Fibroblast of upper back skin (primary cell): ENCODE measurements at places on chromosomes 7 and 10.

DNA sequence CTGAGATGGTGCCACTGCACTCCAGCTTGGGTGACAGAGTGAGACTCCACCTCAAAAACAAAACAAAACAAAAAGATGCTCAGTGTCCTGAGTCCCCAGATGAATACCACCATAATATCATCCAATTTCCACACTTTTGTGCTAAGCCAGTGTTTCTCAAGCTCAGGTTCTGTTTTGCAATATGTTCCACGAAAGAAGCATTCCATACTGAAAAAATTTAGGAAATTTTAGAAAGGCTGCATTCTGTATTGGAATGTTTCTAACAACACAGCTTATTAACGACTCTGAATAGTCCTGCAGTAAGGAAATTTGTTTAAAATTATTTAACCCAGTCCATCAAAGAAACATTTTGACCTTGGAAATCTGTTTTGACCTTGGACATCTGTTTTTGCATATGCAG lies 142.4 kb downstream of the EPC1 start:
- DNase-seq = no peak

GRCh38 chr7:95999481-95999880 lies 227.1 kb downstream of the DYNC1I1 start:
- DNase-seq = no peak

DNA sequence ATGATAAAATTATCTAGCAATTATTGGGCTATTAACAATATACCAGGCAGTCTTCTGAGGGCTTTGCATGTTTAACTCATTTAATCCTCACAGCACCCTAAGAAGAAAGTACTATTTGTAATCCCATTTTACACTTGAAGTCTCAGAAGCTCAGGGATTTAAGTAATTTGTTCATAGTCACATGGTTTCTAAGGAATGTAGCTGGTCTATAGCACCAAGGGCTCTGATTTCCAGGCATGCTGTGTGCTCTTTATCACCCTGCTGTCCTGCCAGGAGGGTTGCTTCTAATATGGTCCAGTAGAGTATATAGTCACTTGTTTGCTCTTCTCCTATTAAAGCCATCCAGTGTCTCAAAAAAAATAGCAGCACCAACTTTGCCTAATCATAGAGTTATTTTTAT lies 417.2 kb downstream of the PLXDC2 start:
- no peak for DNase-seq

DNA sequence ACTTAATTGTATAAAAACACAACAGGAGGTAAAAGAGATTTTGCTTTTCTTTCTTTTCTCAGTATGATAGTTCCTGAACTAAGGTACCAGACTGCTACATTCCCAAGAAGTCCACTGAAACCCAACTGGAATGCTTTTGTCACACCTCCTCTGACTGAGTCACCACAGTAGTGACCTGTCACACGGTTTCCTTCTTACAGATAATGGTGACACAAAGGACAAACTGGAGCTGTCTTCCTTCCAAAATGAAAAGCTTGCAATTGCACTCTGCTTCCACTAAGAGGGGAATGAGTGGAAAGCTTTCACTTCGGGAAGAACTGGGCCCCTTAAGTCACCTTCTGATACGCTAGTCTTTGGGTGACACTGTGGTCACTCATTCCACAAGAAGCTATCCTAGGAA lies 122.2 kb downstream of the KMT2E start:
- DNase-seq = no peak

GRCh38 chr7:38615665-38616064 lies 15.5 kb downstream of the AMPH start:
- no peak for DNase-seq

- DNase-seq = no peak
Measured at GRCh38 chr10:118031351-118032075, 15.2 kb downstream of the RAB11FIP2 start.

DNA sequence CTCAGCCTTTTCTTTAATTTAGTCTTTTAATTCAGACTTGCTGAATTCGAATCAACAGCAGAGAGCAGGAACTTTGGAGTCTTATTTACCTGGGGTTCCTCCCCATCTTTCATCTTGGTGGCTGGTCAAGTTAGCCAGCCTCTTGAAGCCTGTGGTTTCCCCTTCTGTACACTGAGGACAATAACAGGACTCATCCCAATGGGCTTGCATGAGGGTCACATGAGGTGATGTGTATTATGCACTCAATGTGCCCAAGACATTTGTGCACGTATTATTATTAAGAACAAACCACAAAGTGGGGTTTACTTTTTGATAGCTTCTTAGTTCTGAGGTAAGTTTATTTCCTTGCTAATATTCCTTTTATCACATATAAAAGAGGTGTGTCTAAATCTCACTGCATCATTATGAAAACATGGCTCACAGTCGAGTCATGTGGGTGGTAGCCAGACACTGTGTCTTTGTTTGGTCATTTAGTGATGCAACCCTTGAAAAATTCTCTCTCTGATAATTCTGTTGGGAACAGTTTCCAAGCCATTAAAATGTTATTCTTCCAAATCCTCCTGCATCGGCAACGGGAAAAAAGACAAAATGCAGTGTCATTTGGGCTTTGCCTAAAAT lies 86.5 kb upstream of the GRB10 start:
- peak; percentile 80 for DNase-seq

GRCh38 chr7:23261843-23262452 lies 15.4 kb downstream of the GPNMB start:
- peak; percentile 61 for DNase-seq

GRCh38 chr10:130834170-130834569 lies 477.4 kb downstream of the TCERG1L start:
- DNase-seq = no peak

- DNase-seq = no peak
Measured at GRCh38 chr7:74542558-74543117, 88.9 kb downstream of the GTF2IRD1 start.

DNA sequence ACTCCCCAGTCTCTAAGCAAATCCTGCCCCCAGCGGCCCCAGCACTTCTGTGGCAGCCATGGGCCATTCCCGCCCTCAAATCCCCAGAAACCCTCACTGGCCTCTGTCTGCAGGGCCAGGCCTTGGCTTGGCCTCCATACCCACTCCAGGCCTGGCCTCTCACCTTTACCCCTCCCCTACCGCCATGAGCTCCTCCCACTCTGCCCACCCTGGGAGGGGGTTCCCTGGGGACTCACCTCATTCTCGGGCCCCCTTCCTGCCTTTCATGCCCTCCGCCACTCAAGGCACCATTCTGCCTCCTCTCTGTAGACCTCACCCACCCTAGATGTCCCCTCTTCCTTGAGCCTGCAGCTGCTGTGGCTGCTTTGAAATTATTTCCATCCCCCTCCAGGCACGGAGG lies 41.0 kb downstream of the PRF1 start:
- DNase-seq = no peak

- DNase-seq = no peak
Measured at GRCh38 chr7:36594445-36594844, 129.8 kb downstream of the AOAH start.

- DNase-seq = no peak
Measured at GRCh38 chr7:24637021-24637420, 63.8 kb downstream of the PALS2 start.

DNA sequence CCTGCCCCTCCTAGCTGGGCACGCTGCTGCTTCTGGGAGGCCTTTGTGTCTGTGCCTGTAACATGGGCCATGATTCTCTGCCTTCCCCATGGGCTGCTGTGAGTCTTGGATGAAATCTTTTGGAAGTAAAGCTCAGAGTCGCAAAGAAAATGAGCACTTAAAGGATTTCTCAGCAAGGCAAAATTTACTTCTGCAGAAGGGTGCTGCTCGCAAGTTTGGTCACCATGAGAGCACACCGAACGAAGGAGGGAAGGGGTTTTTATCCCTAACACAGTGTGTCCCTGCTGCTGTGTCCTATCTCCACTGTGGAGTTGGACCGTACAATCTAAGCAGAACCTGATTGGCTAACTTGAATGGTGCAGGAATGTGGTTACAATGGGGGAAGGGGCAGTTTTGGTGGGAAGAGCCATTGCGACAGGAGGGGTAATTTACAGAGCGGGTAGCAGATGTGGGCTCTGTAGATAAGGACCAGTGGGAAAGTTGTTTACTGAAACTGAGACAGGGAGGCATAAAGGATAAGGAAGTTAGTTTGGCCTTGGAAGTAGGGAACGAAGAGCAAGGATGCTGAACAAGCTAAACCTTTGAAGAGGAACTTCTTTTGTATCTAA lies 57.5 kb downstream of the FANK1 start:
- no peak for DNase-seq

DNA sequence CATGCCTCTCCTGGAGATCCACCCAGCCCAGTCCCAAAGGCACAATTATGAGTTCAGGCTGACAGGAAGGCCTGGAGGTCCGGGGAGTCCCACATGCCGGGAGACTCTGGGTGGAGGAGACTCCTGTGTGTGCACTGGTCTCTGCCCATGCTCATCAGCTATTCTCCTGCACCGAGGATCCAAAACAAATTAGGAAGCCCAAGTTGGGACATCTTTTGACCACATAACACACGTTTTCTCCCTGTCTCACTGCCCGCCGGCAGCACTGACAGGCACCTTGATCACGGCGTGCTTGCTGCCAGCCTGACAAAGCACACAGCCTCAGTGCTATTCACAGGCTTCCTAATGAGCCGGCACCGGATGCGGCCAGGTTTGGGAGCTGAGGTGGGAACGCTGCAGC lies 412.7 kb downstream of the PTPRN2 start:
- DNase-seq = no peak

DNA sequence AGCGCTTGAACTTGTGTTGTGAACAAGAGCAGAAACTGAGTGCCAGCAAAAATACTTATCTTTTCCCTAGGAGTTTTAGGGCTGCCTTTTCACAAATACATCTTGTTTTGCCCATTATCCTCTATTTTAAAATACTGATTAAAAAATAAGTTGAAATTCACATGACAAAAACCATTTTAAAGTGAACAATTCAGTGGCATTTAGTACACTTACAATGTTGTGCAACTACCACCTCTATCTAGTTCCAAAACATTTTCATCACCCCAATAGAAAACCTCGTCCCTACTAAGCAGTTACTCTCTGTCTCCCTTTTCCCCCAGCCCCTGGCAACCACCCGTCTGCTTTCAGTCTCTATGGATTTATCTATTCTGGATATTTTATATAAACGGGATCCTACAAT lies 1.4 kb downstream of the WBP1L start:
- DNase-seq = no peak

DNA sequence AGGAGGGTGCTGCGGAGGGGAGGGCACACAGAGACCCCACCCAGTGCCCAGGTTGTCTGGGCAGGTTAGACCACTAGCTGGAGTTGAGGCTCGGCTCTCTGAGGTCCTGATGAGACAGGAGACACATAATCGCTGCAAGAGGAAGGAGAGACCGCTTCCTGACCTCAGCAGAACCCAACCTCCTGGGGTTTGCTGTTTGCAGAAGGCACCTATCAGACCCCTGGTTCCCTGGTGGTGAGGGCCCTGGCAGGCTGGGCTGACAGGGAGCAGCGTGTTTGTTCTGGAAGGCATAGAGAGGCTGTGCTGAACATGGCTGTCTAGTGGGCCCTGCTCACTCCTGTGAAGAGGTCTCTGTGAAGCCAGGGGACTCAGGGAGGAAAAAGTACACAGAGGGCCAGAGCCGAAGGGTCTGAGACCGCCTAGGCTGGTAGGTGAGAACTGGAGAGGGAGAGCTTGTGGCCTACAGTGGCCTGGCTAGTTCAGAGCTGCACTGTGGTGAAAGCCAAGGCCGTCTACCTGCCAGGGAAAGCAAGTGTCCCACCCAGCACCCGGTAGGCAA lies 39.4 kb upstream of the NPFFR1 start:
- no peak for DNase-seq

GRCh38 chr7:77402818-77403217 lies 13.3 kb downstream of the GSAP start:
- no peak for DNase-seq

DNA sequence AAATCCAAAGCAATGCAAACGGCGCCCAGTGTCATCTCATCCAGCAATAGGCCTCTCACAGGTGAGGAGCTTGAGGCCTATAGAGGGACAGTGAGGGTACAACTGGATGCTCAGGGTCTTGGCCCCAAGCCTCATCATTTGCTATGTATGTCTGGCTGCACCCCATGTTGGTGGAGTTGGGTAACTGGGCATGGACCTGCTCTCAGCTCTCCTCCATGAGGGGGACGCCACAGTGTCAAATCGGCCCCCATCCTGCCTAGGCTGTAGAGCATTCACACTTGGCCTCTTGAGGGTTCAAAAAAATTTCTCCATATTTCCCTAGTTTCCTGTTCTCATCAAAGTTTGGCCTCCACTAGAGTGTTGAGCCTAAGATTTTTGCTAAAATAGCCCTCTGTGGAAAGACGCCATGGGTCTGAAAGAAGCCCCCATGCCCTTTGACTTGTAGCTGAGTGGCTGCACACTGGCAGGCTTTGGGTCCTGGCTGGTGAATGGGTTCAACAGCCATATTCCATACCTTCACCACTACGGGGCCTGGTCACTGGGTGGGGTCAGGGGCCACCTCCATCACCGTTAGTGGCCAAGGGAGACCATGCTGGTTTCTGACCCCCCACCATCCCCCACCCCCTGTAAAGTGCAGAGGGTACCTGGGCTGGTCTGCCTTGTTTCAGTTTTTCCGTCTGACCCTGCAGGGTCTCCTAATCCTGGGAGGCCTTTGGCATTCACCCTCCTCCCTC lies 132.3 kb upstream of the TBX20 start:
- DNase-seq = no peak

GRCh38 chr10:49298671-49298982 lies 343 bp upstream of the C10orf71 start:
- no peak for DNase-seq

DNA sequence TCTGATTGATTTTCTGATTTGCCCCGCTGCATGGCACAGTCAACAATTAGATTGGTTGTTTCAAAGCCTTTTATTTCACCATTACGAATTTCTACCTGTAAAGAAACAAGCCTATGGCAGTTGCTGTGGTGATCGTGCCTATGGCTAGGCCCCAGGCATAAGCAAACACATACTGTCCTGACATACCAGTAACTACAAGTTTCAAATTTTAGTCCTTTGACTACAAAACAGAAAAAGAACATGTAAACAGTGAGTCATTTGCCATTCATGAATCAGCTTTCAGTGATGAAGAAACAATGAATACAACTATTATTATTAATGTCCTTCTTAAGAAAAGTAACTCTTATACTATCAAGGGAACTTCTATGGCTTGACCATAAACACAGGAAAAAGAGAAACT lies 168.0 kb upstream of the LRRN3 start:
- DNase-seq = peak; percentile 16

DNA sequence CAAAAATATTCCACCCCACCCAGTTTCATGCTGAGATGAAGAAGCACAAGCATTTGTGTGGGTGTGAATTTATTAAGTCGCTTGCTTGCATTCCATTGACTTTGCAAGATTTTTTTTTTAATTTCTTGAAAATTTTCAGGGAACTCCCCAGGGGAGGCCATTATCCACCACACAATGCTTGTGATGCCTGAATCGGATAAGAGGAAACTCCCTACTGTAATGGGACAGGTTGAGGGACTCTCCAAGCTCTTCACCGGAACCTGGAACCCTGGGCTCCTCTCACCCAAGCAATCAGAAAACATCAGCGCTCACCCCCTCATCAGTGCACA lies 153.6 kb upstream of the ZMIZ1 start:
- DNase-seq = no peak

DNA sequence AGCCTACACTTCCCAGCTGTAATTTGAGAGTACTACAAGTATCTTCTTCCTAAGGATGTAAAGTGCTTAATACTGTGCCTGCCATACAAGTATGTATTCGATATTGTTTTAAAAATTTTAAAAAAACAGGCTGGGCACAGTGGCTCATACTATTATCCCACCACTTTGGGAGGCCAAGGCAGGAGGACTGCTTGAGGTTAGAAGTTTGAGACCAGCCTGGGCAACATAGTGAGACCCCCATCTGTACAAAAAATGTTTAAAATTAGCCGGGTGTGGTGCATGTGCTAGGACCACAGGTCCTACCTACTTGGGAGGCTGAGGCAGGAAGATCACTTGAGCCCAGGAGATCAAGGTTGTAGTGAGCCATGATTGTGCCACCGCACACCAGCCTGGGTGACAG lies 8.3 kb downstream of the ARMC10 start:
- DNase-seq = no peak

- DNase-seq = no peak
Measured at GRCh38 chr7:2646680-2647571, 15.1 kb downstream of the TTYH3 start.
